Stimulated activated naive CD8-positive, alpha-beta T cell treated with anti-CD3 and anti-CD28 coated beads, Interleukin-15, Interleukin-2, amounts not matched to agents 100 U/mL and 50 U/mL, for 24 hours (primary cell): ENCODE measurements at places on chromosomes 5 and 9.

GRCh38 chr9:93818237-93818636 is 136.9 kb downstream of the BARX1 start:
- no peak for DNase-seq

GRCh38 chr9:99699396-99699795 is 122.3 kb upstream of the NR4A3 start:
- DNase-seq: no peak

- DNase-seq: no peak
Observed at GRCh38 chr5:22471154-22471553, 382.0 kb downstream of the CDH12 start.

DNA sequence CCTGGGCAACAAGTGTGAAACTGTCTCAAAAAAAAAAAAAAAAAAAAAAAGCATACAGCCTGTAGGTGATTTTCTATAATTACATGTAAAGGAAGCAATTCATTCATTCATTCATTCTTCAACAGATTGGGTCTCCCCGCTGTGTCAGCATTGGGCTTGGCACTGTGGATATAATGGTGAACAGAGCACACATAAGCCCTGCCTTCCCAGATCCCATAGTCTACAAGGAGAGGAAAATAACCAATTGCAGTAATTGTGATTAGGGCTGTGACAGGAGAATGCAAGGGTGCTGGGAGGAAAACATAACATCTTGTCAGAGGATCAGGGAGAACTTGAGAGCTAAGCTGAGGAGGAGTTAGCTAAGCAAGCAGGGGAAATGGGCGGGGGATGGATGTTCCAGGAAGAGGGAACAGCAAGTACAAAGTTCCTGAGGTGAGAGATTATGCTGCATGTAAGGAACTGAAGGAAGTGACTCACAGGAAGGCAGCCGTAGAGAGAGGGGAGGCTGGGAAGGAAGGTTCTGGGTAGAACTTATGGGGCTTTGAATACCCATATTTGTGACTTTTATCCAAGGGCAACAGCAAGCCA is 24.0 kb upstream of the KLF9 start:
- DNase-seq: no peak

- no peak for DNase-seq
Observed at GRCh38 chr9:107809871-107810460, 320.4 kb upstream of the KLF4 start.

DNA sequence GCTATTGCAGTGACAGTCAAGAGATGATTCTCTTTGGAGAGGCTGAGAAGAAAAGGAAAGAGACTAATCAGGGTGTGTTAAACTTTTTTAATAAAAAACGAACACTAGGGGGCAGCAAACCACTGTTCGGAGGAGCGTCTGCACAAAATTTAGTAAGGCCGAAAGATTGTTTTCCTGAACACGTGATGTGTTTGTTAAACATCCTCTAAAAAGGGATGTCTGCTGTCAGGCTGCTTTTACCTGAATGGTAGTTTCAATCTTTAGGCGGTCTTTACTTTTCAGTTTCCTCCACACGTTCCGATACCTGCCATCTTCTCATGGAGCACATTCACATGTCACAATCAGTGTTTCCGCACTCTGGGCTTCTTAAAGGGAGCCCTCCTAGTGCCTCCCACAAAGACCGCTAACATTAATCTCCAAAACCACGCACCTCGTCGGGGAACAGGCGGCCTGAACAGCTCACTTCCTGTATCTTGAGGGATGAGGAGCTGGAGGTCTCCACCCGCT is 125.2 kb downstream of the GPBP1 start:
- DNase-seq: peak; percentile 54

- no peak for DNase-seq
Observed at GRCh38 chr5:139743001-139743771, 52.4 kb upstream of the PSD2 start.

- DNase-seq: no peak
Observed at GRCh38 chr5:169875091-169875728, 105.1 kb downstream of the INSYN2B start.

GRCh38 chr5:42593591-42593990 is 163.0 kb upstream of the CCDC152 start:
- no peak for DNase-seq

DNA sequence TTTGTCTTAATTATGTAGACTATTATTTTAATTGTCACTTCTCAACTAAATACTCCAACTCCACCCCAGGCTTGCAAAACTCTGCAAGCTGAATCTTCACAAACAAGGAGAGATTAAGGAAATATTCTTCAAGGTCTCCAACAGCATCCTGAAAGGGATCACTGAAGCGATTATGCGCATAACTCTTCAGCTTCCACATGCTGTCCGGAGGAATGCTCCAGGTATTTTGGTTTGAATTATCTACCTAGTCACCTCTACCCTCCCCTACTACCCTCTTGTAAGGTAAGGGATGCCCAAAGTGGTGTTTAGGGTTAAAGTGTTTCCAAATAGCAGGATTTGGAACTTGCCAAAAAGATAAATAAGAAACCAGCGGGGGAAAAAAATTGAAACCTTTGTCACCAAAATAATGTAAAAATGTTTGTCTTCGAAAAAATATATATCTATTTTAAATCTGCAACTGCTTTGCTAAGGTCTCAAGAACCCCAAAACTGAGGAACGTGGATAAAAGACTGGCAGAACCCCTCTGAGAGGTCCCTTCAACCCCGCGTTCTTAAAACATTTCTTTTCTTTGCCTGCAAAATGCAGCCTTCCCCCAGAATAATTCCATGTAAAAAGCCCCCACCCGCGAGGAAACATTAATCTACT is 11.6 kb downstream of the PTCH1 start:
- DNase-seq: no peak

GRCh38 chr5:76257897-76258296 is 145.2 kb upstream of the IQGAP2 start:
- DNase-seq: no peak

- DNase-seq: no peak
Observed at GRCh38 chr5:175340180-175340579, 103.8 kb downstream of the DRD1 start.

- no peak for DNase-seq
Observed at GRCh38 chr5:91535499-91535898, 152.4 kb upstream of the ARRDC3 start.

DNA sequence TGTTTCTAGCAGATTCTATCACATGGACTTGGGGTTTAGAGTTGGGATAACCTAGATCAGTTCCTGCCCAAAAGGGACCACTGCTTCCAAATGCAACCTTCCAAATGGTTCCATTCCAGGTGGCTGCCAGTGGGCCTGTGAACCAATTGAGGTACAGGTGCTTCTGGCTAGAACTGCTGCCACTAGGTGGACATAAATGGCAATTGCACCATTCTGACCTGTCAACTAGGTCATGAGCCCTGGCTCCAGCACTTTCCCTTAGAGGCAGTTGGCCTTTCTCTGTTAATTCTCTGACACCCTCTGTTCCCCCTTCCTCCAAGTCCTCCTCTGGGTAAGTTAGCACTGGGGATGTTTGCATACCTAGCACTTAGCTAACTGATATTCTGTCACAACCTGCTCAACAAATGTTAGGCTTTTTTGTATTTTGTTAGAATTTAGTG is 16.6 kb upstream of the HEMGN start:
- DNase-seq: peak; percentile 52

- DNase-seq: no peak
Observed at GRCh38 chr5:86570427-86571083, 47.2 kb upstream of the COX7C start.

DNA sequence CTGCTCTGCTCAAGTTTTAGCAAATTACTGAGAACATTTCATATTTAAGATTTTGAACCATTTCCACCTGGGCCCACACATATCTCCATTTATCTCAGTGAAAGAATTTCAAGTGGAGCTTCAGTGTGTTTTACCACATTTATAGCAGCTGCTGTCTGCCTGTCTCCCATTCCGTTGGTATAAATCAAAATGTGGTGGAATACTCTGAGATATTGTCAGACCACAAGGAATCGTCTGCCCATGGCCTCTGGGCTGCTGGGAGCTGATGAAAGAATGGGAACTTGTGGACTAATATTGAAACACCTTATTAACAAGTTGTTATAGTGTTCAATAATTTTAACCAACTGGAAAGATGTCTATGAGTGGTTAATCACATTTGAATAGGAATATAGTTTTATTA is 33.3 kb downstream of the MAST4 start:
- no peak for DNase-seq

DNA sequence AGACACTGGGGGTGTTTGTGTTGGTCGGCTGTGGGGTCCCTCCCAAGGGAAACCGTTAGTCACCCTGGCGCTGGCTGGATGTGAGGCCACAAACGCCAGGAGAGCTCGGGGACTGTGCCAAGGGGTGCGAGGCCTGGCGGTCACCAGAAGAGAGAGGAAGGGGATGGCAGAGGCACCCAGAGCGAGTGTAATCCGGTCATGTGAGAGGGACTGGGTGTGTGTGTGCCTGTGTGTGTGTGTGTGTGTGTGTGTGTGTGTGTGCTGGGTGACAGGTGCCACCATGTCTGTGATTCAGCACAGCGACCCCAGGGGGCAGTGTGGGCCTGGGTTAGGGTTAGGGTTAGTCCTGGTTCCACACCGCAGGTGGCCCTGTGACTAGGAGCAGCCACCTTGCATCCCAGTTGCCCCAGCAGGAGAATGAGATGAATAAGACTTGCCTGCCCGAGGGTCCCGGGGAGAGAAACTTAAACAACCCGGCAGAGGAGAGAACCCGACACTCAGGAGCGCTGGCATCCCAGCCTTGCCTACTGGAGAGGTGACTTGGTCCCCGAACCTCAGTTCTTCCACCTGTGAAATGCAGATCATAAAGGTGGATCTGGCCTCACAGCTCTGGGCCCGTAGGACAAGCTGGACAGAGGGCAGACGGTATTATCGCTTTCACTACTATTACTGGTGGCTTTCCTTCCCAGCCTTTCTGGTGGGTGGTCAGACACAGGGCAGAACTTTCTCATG is 1.4 kb upstream of the ADAMTSL2 start:
- DNase-seq: peak; percentile 80

DNA sequence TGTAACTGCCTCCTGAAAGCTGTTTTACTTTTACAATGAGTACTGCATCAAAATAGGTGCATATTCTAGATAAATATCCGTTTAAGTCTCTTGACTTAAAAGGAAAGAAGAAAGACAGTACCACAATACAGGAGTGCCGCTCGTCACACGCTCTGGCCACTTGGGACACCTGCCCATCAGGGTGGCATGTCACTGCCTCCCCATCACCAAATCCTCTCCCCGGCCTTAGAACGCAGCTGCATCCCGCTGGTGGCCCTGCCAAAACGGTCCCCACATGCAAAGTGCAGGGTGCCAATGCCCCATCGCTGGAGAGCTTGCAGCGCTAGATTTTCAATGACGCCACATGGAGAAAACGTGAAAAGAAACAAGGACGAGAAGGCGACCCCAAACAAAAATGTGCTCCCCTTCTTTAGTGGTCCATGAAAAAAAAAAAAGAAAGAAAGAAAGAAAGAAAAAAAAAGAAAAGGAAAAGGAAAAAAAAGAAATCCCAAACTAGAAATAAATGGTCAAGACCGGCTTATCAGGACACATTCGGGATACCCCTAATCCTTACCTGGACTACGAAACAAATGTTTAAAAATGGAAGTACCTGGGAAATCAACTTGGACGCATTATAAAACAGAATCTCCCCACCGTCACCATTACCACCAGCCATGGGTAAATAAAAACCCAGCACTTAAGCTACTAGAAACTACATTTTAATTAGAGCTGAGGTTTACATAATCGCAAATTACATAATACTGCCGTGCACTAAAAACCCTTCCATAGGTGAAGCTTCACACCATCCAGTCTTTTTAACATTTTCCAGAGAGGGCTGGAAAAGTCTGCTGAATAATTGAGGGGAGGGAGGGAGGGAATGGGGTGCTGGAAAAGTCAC is 1.0 kb downstream of the ANKH start:
- DNase-seq: peak; percentile 73

DNA sequence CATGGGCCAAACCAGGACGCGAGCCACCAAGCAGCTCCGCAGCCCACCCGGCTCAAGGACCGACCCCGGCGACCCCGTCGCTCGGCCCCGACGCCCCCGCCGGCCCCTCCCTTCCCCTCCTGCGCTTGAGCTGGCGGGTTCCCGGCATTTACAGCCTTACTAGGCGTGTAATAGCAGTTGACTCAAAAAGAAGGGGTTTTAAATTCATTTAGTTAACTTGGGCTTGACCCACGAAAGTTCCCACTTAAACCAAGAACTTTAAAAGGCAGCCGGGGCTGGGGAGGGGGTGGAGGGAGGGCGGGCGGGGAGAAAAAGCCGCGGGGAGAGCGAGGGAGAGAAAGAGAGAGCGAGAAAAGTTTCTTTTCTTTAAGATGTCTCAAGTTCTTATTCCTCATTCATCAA is 636 bp downstream of the PRDM12 start:
- DNase-seq: no peak

DNA sequence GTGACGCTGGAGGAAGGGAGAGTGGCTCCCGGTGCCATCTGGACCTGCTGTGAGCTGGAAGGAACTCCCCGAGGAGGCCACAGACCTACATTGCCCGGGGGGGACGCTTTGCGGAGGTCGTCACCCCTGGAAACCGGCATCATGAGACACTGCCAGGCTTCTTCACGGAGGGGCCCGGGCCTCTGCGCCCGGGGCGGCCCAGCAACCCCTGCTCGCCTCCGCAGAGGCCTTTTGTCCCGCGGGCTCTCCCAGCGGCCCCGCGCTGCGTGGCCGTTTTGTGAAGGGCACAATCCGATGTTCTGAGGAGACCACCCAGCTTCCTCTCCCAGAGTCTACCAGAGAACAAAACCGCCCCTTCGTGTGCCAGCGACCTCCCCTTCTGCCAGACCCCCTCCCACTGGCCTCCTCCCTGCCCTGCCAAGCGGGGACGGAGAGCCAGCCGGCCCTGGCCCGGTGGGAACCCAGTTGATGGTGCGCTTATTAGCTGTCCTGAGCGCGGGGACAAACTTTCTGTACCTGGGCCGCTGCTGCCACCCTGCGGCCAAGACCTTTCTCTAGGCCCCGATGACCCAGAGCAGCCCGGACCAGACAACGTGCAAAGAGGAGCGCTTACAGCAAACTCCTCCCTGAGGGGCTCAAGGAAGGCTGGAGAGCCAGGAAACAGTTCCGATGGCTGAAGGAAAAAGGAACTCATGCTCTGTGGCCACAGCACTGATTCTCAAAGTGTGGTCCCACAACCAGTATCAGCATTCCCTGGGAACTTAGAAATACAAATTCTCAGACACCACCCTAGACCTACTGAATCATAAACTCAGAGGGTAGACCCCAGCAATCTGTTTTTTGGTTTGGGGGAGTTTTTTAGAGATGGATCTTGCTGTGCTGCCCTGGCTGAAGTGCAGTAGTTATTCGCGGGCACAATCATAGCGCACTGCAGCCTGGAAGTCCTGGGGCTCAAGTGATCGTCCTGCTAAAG is 86.7 kb downstream of the SLC1A3 start:
- peak; percentile 70 for DNase-seq

- peak; percentile 15 for DNase-seq
Observed at GRCh38 chr5:124584991-124585715, 161.3 kb downstream of the ZNF608 start.

- no peak for DNase-seq
Observed at GRCh38 chr5:39892708-39893107, 467.9 kb upstream of the DAB2 start.

GRCh38 chr5:160324886-160325285 is 12.5 kb upstream of the CCNJL start:
- DNase-seq: no peak

GRCh38 chr9:124110307-124110915 is 98.8 kb downstream of the LHX2 start:
- peak; percentile 63 for DNase-seq
